Adrenal gland (tissue), 19 donors: ENCODE measurements at places on chromosomes 5 and 9. TPM values are rescaled to one million over a fixed set of nuclear protein-coding genes. Genes with fewer than 3 reads are reported as not detected.

GRCh38 chr5:123483446-123484077 is 28.4 kb upstream of the CSNK1G3 start:
- no peak for DNase-seq
- no peaks in the 10 kb centered on the region for H3K27me3 ChIP-seq
- no peaks in the 10 kb centered on the region for H3K36me3 ChIP-seq
- H3K4me3 ChIP-seq: no peak overlapping the region
- H3K27ac ChIP-seq: no peak overlapping the region

GRCh38 chr5:10639846-10640368 is 76.0 kb downstream of the ANKRD33B start:
- no peaks in the 10 kb centered on the region for H3K27me3 ChIP-seq
- no peaks in the 10 kb centered on the region for H3K36me3 ChIP-seq
- H3K27ac ChIP-seq: no peak overlapping the region
- no peak overlapping the region for H3K4me3 ChIP-seq

GRCh38 chr5:143102411-143102810 is 301.1 kb downstream of the NR3C1 start:
- no peak overlapping the region for H3K27ac ChIP-seq
- H3K4me1 ChIP-seq: no peaks in the 10 kb centered on the region
- no peak for DNase-seq
- no peaks in the 10 kb centered on the region for H3K27me3 ChIP-seq

The GRIN3A gene
- polyA plus RNA-seq: under 0.01 TPM

GRCh38 chr5:144207875-144208444 is 37.3 kb downstream of the KCTD16 start:
- no peaks in the 10 kb centered on the region for H3K4me1 ChIP-seq
- H3K4me3 ChIP-seq: no peak overlapping the region
- peaks cover 17% of the 10 kb centered on the region for H3K27me3 ChIP-seq
- H3K27ac ChIP-seq: no peak overlapping the region
